ENCODE measurements at places on chromosomes 16 and 17. TPM values are rescaled to one million over a fixed set of nuclear protein-coding genes. Genes with fewer than 3 reads are reported as not detected.

The VPS35 gene
- 103 TPM for total RNA-seq

The HOXB9 gene
- not detected for total RNA-seq

The SLC38A8 gene
- not detected for total RNA-seq

The NME1 gene
- 77.7 TPM for total RNA-seq

The PNMT gene
- total RNA-seq, result 1.9 TPM

The MT1G gene
- not detected for total RNA-seq

GRCh38 chr17:81419886-81420768 lies 24.9 kb downstream of the BAHCC1 start:
- DNase-seq, result no peak
- peak overlapping the region; percentile 91 for H3K27ac ChIP-seq
- peaks cover 63% of the 10 kb centered on the region for H3K4me1 ChIP-seq
- H3K27me3 ChIP-seq, result no peaks in the 10 kb centered on the region
- no peaks in the 10 kb centered on the region for H3K36me3 ChIP-seq
- peak overlapping the region; percentile 58 for H3K4me3 ChIP-seq

DNA sequence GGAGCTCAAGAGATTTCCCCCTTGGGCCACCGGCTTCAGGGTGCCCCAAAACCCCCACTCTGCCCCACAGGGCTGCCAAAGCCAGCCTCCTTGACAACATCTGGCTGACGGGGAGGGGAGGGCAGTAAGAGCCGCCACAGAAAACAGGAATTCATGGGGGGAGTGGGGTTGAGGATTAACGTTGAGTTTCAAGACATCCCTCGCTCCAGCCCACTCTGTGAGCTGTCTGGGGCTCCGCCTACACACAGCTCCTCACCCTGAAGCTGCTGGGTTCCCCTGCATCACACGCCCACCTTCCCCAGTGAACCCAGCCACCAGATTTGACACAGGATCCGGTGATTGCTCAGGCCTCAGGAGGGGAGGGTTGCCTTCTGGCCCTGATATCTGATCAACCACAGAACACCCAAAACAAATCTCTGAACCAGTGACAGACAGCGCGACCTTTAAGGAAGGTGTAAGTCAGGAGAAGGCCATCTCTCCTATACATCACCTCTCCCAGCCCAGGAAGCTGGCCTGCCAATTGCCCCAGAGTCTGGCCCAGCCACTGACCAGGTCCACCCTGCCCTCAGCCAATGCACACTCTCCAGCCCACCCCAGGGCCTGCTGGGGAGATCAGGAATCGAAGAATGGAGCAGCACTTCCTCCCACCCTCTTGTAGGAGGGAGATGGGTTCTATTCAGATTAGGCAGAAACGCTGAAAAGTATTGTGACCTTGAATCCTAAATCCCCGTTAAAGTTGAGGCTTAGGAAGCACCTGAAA lies 132.1 kb downstream of the CLEC16A start:
- H3K4me1 ChIP-seq, result peaks cover 63% of the 10 kb centered on the region
- peaks cover 18% of the 10 kb centered on the region for H3K36me3 ChIP-seq
- no peak for DNase-seq

DNA sequence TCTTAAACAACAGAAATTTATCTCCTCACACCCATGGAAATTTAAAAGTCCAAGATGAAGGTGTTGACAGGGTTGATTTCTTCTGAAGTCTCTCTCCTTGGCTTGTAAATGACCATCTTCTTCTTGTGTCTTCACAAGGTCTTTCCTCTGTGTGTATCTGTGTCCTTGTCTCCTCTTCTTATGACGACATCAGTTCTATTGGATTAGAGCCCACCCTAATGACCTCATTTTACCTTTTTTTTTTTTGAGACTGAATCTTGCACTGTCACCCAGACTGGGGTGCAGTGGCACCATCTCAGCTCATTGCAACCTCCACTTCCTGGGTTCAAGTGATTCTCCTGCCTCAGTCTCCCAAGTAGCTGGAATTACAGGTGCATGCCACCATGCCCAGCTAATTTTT lies 429.0 kb upstream of the CDH5 start:
- H3K27me3 ChIP-seq, result peaks cover 10% of the 10 kb centered on the region
- H3K4me1 ChIP-seq, result no peaks in the 10 kb centered on the region
- H3K4me3 ChIP-seq, result no peak overlapping the region
- H3K36me3 ChIP-seq, result no peaks in the 10 kb centered on the region
- no peak for DNase-seq

DNA sequence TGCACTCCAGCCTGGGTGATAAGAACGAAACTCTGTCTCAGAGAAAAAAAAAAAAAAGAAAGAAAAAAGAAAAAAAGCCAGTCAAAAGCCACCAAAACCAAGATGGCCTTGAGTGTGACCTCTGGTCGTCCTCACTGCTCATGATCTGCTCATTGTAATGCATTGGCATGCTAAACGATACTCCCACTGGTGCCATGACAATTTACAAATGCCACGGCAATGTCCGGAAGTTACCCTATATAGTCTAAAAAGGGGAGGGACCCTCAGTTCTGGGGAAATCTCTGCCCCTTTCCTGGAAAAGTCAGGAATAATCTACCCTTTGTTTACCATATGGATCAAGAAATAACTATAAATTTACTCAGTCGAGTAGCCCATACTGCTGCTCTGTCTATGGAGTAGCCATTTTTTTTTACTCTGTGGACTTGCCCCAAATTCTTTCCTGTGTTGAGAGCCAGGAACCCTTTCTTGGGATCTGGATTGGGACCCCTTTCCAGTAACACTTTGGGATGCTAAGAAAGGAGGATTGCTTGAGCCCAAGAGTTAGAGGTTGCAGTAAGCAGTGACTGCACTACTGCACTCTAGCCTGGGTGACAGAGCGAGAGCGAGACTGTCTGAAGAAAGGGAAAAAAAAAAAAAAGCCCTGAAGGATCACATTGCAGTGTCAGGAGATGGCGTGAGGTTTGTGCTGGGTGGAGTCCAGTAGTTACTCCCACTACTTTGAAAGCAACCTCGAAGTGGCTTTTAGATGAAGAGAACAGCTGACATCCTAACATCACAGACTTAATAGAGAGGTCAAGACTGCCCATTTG lies 3.7 kb upstream of the TMEM231 start:
- H3K4me3 ChIP-seq, result peak overlapping the region; percentile 38
- H3K27ac ChIP-seq, result peak overlapping the region; percentile 54
- peaks cover 23% of the 10 kb centered on the region for H3K27me3 ChIP-seq
- no peak for DNase-seq
- H3K36me3 ChIP-seq, result no peaks in the 10 kb centered on the region

DNA sequence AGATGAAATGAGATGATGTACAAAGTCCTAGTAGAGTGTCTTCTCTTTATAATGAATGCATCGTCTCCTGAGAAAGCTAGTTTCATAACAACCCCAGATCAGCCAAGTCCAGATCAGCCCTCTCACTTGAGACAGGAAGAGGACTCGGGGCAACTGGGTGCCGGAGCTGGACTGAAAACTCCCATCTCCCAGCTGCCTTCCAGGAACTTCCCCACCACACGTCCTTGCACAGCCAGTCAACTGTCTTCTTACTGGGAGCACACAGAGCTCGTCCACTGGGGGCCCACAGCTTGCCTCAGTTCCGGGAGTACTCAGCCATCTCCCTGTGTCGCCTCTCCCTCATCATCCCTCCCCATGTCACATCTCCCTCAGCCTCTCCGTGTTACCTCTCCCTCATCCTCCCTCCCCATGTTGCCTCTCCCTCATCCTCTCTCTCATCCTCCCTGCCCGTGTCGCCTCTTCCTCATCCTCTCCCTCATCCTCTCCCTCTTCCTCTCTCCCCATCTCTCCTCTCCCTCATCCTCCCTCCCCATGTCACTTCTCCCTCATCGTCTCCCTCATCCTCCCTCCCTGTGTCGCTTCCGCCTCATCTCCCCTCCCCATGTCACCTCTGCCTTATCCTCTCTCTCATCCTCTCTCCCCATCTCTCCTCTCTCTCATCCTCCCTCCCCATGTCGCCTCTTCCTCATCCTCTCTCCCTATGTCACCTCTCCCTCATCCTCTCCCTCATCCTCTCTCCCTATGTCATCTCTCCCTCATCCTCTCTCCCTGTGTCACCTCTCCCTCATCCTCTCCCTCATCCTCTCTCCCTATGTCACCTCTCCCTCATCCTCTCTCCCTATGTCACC lies 22.4 kb upstream of the KCNH6 start:
- peaks cover 8% of the 10 kb centered on the region for H3K4me1 ChIP-seq
- peaks cover 43% of the 10 kb centered on the region for H3K27me3 ChIP-seq
- no peaks in the 10 kb centered on the region for H3K36me3 ChIP-seq
- H3K4me3 ChIP-seq, result no peak overlapping the region
- DNase-seq, result no peak

GRCh38 chr17:40327244-40327729 lies 18.3 kb downstream of the RARA start:
- no peak overlapping the region for H3K4me3 ChIP-seq
- DNase-seq, result no peak
- H3K4me1 ChIP-seq, result peaks cover 81% of the 10 kb centered on the region

- H3K36me3 ChIP-seq, result no peaks in the 10 kb centered on the region
- no peak overlapping the region for H3K27ac ChIP-seq
- no peak for DNase-seq
- peaks cover 4% of the 10 kb centered on the region for H3K4me1 ChIP-seq
- H3K27me3 ChIP-seq, result no peaks in the 10 kb centered on the region
Observed at GRCh38 chr17:81644976-81645952, 8.3 kb downstream of the TSPAN10 start.

GRCh38 chr17:35944151-35944550 lies 638 bp upstream of the LYZL6 start:
- no peak overlapping the region for H3K4me3 ChIP-seq
- DNase-seq, result no peak
- no peaks in the 10 kb centered on the region for H3K4me1 ChIP-seq
- no peaks in the 10 kb centered on the region for H3K36me3 ChIP-seq

DNA sequence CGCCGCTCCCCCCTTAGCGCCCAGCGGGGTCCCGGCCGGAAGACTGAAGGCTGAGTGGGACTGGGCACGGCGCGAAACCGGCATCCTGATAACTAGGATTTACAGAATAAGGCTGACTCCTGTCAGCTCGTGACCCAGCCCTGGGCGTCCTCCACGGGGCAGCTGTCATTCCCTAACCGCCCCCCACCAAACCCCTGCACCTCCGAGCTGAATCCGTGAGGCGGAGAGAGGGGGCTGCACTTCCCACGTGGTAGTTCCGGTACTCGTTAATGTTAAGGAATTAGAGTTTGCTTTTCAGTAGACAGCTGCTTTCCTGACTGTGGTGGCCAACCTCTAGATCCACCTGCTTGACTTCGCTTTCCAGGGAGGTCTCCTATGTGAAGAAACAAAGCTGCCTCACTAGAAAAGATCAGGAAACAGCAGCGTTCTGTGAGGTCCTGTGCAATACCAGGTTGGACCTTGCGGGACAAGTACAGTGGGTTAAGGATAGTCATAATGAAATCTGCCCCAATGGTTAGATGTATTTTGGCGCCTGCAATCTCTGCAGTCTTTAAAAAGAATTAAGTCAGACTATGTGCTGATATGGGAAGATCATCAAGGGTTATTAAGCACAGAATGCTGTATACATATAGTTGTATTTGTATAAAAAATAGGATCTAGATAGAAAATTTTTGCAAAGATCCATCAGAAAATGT lies 1.1 kb upstream of the WBP2 start:
- no peak overlapping the region for H3K4me3 ChIP-seq
- H3K27ac ChIP-seq, result peak overlapping the region; percentile 86
- DNase-seq, result no peak
- H3K4me1 ChIP-seq, result peaks cover 24% of the 10 kb centered on the region
- H3K27me3 ChIP-seq, result no peaks in the 10 kb centered on the region
- peaks cover 9% of the 10 kb centered on the region for H3K36me3 ChIP-seq

- no peak overlapping the region for H3K27ac ChIP-seq
- no peak overlapping the region for H3K4me3 ChIP-seq
- H3K27me3 ChIP-seq, result peaks cover 3% of the 10 kb centered on the region
Observed at GRCh38 chr17:73911726-73912372, 267.6 kb upstream of the SDK2 start.

DNA sequence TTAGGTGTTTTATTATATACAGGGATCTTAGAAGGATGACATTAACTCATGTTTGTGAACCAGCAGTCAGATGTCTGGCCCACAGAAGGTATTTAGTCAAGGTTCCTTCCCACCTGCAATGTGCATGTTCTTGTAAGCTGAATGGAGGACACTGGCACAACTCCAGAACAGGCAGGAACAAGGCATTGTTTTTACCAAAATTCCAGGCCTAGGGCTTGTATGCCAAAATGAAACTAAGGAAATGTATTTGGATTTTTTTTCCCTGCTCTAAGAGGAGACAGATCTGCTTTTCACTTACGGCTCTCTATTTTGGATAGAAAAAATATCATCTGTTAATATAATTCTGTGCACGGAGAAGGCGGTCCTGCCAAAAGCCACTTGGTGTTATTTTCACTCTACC lies 312.5 kb downstream of the GRIN2A start:
- no peaks in the 10 kb centered on the region for H3K4me1 ChIP-seq
- no peaks in the 10 kb centered on the region for H3K36me3 ChIP-seq
- DNase-seq, result no peak
- H3K4me3 ChIP-seq, result no peak overlapping the region
- no peak overlapping the region for H3K27ac ChIP-seq
- no peaks in the 10 kb centered on the region for H3K27me3 ChIP-seq

DNA sequence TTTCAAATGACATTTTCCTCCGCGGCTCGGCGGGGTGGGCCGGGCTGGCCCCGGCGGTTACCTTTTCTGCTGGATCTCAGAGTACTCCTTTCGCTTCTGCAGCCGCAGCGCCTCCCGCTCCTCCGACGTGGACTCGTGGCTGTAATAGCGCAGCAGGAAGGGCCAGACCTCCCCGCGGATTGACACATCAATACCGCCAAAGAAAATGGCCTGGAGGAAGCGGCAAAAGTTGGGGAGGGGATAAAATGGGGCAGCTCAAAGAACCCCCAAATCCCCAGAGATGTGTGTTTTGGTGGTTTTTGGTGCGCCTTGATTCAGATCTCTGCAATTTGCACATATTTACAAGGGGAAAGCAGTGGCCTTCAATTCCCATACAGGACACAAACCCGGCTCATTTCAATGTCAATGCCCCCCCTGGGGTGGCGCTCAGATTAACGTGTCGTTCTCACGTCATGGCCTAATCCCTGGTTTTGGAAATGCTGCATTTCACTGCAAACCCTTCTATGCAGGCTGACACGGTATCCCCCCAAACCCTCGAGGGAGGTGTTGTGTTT lies 85.9 kb downstream of the TBC1D16 start:
- no peak for DNase-seq
- H3K27me3 ChIP-seq, result no peaks in the 10 kb centered on the region
- no peak overlapping the region for H3K27ac ChIP-seq
- peaks cover 9% of the 10 kb centered on the region for H3K36me3 ChIP-seq
- H3K4me1 ChIP-seq, result peaks cover 38% of the 10 kb centered on the region
- H3K4me3 ChIP-seq, result no peak overlapping the region

- H3K27ac ChIP-seq, result no peak overlapping the region
- no peak overlapping the region for H3K4me3 ChIP-seq
- no peaks in the 10 kb centered on the region for H3K4me1 ChIP-seq
- no peak for DNase-seq
Observed at GRCh38 chr16:25546791-25547190, 145.0 kb upstream of the HS3ST4 start.

DNA sequence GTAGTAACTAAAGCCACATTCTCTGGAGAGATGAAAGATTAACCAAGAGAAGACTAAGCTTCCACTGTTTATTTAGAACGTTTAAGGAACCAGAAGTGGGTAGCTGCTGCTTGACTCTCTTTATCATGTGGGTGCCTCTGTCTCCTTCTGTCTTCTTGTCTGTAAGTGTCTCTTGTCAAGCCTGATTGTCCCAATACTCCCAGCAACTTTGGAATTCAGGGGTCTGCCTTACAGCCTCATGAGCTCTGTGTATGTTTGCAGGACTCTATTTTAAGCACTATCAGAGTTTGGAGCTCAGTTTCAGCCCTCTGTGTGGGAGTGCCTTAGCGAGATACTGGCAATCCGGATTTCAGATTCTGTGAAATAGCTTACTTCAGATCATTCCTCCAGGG lies 29.3 kb upstream of the SPACA3 start:
- peaks cover 7% of the 10 kb centered on the region for H3K4me1 ChIP-seq
- peaks cover 42% of the 10 kb centered on the region for H3K27me3 ChIP-seq
- no peak overlapping the region for H3K4me3 ChIP-seq
- no peaks in the 10 kb centered on the region for H3K36me3 ChIP-seq

GRCh38 chr17:51640108-51640622 lies 379.8 kb downstream of the UTP18 start:
- no peaks in the 10 kb centered on the region for H3K27me3 ChIP-seq
- no peak overlapping the region for H3K4me3 ChIP-seq
- no peak for DNase-seq
- H3K27ac ChIP-seq, result no peak overlapping the region
